ENCODE measurements at places on chromosomes 5 and 9.

- no peak for DNase-seq
Observed at GRCh38 chr5:54905942-54906537, 79.4 kb downstream of the ESM1 start.

DNA sequence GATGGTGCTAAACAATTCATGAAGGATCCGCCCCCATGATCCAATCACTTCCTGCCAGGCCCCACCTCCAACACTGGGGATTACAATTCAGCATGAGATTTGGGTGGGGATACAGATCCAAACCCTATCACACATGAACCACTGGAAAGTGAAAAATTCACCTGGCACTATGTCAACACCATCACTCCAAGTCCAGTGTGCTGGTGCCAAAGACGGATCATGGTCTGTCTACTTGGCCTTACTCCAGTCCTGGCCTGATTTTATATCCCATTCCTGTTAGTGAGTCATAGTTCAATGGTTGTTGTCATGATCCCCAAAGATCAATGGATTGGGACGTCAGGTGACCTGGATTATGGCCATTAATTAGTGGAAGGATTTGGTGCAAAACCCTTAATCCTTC is 147.4 kb upstream of the RPS23 start:
- DNase-seq, result no peak

DNA sequence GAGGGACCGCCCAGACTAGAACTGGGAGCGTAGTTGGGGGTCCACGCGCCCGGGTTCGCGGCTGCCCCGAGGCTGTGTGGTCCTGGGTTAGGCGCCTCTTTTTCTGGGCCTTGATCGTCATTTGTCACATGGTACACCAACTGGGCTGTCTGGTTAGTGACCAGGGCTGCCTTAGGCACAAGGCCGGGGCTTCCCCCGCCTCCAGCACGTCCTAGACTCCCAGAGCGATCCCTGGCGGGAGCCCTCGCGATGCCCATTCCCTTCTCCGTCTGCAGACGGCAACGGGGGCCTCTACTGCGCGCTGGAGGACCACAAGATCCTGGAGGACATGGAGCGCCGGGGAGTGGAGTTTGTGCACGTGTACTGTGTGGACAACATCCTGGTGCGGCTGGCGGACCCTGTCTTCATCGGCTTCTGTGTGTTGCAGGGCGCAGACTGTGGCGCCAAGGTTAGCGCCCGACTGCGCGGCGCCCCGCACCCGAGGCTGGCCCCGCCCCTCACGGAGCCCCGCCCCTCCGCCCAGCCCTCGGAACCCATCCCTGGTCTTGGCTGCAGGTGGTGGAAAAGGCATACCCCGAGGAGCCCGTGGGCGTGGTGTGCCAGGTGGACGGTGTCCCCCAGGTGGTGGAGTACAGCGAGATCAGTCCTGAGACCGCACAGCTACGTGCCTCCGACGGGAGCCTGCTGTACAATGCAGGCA is 1.5 kb downstream of the UAP1L1 start:
- DNase-seq, result no peak

DNA sequence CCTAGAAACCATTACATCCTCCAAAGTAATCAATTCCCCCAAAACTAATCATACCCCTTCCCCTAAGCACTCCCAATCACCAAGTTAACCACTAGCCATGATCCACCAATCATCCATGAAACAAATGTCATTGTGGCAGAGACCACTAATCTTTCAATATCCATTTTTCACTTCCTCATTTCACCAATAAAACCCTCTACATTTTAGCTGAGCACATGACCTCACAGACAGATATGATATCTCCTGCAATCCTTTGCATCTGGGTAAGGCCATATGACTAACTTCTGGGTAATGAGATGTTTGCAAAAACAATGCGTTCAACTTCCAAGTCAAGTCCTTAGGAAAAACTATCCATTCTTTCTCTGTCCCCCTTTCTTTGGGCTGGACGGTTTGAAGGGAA is 20.7 kb downstream of the OR2S2 start:
- no peak for DNase-seq

- DNase-seq, result no peak
Observed at GRCh38 chr9:96888591-96888990, 34.3 kb upstream of the ZNF782 start.

DNA sequence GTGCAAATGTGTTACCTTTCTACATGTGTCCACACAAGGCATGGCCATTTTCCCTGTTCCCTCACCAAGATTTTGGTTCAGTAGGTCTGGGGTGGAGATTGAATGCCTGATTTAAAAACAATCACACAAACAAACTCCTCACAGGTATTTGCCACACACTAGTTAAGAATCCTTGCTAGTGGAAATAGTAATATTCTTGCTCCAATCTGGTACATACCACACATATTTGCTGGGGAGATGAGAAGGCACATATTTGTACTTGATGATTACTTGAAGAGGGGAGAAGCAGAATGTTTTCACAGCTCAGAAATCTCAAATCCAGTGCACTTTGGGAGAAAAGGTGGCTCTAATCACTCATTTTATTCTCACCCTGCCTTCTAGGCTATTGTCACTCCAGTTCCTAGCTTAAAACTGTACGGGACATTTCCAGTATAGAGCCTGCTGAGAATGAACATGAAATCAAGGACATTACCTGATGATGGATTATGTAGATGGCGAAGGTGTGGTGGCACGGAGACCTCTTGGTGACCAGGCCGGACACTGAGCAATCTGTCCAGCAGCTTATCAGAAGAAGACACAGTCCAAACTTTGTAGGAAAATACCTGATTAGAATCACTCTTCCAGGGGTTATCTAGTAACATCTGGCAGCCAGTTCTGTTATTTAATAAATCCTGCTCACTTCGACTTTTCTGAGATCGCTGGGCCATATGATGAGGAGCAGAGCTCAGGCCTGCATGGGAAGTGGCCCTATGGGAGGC is 116.1 kb upstream of the IL6ST start:
- no peak for DNase-seq

DNA sequence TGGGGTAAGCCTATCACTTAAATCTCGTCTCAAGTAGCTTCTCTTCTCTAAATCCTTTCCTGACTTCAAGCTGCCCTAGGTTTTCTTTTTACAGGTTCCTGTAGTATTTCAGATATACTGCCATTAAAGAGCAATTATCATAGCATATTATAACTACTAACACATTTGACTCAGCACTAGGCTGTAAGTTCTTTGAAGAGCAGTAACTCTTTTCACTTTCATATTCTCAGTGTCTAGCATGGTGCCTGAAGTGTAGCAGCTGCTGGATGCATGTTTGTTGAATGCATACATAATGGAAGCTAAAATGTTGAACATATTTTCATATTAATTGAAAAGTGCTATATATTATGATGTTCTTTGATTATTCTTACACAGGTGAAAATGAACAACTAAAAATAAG is 22.5 kb downstream of the CCDC152 start:
- no peak for DNase-seq

DNA sequence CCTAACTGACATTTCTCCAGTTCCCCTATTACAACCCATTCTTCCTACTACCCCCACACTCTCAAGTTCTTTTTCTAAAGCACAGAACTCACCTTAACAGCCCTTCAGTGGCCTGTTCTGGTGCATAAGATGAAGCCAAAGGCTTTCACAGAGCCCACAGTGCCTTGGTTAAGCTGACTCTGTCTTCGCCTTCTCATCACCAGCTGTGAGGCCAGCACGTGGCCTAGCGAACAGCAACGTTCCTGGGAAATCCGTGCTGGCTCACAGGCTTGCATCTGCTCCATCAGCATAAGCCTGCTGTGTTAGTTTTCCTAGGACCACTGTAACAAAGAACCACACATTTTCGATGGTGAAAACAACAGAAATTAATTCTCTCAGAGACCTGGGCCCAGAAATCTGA is 67.9 kb upstream of the LPAR1 start:
- no peak for DNase-seq

DNA sequence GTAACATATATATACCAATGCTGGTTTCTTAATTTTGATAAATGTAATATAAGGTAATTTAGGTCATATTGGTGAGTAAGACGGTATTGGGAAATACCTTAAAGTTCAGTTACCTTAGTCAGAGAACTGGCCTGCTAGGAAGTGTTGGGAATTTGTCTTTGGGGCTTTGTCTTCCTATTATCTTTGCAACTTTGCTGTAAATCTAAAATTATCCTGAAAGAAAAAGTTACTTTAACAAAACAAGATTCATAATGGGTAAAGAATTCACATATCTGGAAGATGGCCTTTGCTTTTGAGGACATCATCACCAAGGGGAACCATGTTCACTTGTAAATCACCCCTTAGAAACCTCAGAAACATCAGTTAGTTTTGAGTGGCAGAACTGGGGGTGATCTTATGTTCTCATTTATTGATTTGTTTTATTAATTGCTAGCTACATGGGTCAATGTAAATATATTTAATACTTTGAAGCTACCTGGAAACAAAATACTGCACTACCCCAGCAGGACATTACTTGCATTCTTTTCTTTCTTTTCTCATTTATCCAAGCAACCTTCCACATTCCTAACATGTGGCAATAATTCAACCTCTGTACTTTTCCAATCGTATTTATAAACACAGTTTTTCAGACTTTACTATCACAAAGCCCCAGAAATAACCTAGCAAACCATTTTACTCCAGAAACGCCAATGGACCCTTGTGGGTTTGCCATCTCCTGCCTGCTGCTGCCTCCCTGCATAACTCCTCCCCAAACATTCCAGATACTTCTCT is 41.4 kb downstream of the GLIS3 start:
- no peak for DNase-seq

GRCh38 chr9:138052635-138053320 is 175.2 kb downstream of the CACNA1B start:
- DNase-seq, result no peak

- no peak for DNase-seq
Observed at GRCh38 chr5:11324521-11325289, 563.7 kb upstream of the DAP start.

DNA sequence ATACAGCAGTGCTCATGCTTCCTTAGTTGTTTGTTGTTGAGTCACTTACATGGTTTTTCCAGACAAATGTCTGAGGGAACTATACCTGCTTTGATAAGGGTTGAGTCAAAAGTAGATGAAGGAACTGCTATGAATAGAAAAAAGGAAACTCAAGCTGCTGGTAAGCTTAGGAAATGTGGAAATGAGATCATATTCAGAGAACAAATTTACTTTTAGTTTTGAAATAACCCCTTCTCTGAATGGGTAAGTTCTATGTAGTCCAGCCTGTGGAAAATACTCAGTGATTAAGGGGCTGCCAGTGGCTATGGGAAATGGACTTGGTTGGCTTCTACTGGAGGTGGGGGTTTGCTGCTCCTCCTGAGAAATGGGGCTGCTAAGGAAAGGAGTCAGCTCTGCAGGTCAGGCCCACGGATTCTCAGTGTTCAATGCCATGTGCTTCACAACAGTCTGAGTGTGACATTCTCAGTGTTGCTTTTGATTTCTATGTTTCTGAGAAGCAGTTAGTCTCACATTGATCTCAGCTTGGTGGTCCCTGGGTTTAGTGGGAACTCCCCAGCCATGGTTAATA is 47.7 kb upstream of the GLRX start:
- DNase-seq, result no peak

DNA sequence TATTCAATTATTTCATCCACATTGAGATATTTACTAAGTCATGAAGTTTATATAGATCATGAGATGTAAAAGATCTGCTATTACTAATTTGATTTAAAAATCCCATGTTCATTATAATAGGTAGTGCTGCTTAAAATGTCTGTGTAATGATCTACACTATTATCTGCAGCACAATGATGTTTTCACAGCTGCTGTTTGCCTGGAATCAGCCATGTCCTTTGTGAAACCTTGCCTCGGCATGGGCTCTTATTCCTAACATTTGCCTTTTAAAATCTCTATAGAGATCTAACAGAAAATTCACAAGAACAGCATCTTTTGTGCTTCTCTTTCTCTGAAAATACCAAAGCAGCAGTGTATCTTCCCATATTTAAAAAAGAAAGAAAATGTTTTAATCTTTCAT is 444.6 kb downstream of the PTPRD start:
- DNase-seq, result no peak

DNA sequence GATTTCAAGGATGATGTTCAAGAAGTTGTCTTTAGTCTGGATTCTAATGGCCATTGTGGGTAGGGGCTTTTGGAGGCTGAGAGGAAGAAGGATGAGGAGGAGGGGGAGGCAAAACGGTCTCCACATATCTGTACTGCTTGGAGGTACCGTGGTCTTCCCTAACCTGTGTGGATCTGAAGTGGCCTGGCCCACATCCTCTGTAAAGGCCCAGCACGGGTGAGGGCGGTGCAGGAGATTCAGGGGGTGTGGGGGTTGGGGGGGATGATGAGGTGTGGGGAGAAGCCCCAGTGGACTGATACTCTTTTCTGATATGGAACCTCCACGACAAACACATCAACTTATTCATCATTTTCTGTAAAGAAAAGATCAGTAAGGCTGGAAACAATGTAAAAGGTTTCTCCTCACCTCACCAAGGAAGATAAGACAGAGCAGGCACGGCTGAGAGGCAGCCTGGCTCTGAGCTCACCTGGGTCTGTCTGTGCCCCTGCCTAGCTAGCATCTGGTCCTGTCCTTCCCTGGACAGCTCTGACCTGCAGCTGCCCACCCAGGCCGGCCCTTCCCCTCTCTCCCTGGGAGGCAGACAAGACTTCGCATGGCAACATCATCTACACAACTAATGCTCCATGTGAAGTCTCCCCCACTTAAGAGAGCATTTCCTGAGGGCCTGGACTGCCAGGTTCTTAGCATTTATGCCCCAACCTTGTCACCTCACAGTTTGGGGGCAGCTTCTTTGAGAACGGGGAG is 5.6 kb upstream of the IL3 start:
- DNase-seq, result no peak

DNA sequence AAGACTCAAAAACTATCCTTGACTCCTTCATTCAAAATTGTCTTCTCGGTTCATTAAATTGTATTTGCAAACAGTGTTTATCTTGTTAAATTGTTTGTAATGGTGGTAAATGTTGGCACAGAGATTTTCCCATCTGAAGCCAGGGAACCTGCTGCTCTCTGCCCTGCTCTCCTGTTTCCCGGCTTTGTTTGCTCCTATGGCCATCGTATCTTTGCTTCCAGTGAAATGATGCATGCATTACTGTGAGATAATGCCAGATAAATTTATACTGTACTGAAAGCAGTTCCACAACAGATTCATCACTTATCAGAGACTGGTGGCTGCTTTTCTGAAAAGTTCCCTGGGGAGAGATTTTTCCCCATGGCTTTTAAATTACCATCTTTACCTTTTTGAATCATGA is 81.4 kb downstream of the CD180 start:
- no peak for DNase-seq

- no peak for DNase-seq
Observed at GRCh38 chr5:115461506-115462290, 82.9 kb downstream of the FEM1C start.

DNA sequence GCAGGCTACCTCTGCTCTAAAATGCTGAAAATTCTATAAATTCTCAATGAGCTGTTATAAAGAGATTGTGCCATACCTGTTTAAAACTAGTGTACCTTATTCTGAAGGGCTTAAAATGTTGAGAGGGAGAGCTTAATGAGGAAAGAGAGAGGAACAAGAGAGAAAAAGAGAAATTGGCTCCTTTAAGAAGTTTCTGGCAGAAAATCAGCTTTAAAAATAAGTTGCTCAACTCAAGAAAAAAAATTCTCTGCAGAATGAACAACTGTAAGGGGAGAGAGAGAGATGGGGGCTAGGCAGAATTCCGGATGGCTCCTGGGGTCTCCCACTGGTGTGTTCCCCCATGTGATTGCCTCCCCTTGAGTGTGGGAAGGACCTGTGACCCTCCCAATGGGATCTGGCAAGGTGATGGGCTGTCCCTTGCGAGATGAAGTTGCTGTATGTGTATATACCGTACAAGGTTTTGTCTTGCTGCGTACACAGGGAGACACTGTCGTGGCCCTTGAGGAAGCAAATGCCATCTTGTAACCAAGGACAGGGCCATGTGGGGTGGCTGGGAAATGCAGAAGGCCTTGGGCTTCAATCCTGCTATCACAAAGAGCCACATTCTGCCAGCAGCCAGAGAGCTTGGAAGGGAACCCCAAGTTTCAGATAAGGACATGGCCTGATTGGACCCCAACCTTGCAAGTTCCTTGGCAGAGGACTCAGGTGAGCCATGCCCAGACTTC is 64.3 kb upstream of the S1PR3 start:
- DNase-seq, result no peak

All from GF-D8 (cell line).